ENCODE measurements at places on chromosomes 5 and 9.

DNA sequence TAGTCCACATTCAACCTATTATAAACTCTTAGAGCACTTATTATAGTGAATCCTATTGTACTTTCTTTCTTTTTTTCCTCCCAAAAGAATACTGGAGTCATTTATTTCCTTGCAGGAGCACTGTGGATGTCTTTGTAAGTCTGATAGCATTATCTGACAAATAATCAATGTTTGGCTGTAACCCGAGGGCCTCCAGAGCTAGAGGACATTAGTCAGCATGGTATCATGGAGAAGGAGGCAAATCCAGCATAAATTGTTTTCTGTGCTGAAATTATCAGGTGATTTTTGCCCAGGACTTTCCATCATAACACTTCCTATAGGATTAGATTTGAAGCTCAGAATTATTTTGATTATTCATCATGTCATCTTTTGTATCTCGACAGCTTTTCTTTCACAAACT is 551.0 kb downstream of the ZNF608 start:
- DNase-seq, result no peak

DNA sequence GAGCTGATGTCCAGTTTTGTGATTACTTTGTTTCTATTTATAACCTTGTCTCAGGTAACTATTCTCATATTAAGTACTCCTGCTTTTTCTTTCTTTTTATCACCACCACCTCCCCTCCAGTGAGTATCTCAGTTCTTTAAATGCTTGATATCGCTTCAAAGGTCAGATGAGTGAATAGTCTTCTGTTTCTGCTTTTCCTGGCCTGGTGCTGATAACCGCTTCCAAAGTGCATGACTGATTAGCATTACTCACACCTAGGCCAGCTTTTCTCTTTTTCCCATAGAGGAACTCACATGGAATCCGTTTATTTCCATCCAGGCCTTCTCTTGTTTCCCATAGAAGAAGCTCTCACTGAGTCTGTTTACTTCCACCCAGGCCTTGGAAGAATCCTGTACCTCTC is 3.2 kb downstream of the SLC36A1 start:
- no peak for DNase-seq

- DNase-seq, result no peak
These were observed 54.9 kb downstream of the USP20 start for GRCh38 chr9:129889941-129890717.

GRCh38 chr5:154038261-154038706 is 426 bp downstream of the FAM114A2 start:
- no peak for DNase-seq

DNA sequence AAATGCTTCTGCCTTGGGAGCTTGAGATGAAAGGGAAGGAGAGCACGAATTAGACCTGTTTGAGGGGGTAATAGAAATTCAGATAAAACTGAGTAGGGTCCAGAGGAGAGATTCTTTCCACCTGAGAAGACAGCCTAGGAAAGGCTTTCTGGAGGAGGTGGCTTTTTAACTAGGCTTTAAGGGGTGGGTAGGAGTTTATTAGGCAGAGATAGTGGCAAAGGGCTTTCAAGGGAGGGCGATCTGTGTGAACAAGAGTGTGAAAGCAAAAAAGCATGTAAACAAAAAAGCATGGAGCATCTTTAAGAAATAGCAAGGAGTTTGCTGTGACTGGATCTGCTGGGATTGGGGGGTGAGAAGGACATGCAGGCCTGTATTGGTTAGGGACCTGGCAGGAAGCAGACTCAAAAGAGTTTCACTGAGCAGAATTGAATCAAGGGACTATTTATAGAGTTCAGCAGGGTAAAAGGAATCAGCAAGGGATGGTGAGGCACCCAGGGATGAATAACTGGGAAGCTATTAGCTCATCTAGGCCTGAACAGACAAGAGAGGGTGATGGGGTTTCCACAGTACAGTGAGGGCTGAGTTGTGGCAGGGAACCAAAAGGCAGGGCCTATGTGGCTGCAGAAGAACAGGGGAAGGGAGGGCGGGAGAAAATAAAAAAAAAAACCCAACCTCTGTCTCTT is 18.8 kb downstream of the SLC1A1 start:
- peak; percentile 89 for DNase-seq

- no peak for DNase-seq
These were observed 8.2 kb upstream of the MARCHF3 start for GRCh38 chr5:127038550-127038949.

- no peak for DNase-seq
These were observed 167.0 kb upstream of the GPR151 start for GRCh38 chr5:146682899-146683532.

DNA sequence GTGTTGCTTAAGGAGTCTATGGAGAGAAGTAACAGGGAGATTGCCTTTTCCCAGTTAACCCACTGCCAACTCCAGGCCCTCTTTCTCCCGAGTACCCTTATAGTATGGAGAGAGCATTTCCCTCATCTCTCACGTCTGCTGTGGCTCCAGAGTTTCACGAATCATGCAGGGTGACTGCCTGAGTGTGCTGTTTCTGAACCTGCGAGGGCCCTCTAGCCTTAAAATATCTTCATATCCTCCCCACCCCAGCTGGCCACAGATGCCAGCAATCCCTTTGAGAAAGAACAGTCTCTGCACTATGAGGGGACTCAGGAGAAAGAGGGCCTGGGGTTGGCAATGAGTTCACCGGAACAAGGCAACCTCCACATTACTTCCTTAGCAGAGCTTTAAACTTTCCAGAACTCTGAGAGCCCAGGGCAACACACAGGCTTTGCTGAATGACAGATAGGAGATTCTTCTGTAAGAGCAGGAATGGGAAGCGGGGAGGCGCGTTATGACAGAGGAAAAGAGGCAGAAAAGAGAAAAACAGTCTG is 81.6 kb upstream of the ANKH start:
- no peak for DNase-seq

DNA sequence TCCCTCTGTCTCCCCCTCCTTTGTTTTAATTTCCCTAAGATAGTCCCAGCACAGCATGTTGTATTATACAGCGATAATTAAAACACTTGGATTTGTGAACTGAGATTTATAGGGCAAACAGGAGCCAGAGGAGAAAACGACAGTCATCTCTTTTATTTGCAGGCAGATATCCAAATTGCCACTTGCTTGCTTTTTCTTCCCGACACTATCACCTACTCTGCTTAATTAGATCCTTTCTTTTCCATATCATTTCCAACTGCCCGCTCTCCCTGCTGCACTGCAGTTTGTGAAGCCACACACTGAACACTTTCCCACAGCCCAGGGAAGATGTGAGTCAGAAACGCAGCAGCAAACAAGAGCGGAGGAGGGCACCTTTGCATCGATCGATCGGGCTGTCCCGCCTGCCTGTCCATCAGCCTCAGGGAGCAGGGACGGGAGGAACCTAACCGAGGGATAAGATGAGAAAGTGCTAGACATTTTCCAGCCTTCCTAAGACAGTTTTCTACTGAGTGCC is 35.8 kb upstream of the SPRY4 start:
- peak; percentile 16 for DNase-seq

- no peak for DNase-seq
These were observed 29.3 kb downstream of the COL5A1 start for GRCh38 chr9:134670851-134671281.

GRCh38 chr5:179595916-179596315 is 27.6 kb downstream of the HNRNPH1 start:
- DNase-seq, result no peak

- DNase-seq, result peak; percentile 82
These were observed 144.5 kb upstream of the TNC start for GRCh38 chr9:115262477-115262876.

DNA sequence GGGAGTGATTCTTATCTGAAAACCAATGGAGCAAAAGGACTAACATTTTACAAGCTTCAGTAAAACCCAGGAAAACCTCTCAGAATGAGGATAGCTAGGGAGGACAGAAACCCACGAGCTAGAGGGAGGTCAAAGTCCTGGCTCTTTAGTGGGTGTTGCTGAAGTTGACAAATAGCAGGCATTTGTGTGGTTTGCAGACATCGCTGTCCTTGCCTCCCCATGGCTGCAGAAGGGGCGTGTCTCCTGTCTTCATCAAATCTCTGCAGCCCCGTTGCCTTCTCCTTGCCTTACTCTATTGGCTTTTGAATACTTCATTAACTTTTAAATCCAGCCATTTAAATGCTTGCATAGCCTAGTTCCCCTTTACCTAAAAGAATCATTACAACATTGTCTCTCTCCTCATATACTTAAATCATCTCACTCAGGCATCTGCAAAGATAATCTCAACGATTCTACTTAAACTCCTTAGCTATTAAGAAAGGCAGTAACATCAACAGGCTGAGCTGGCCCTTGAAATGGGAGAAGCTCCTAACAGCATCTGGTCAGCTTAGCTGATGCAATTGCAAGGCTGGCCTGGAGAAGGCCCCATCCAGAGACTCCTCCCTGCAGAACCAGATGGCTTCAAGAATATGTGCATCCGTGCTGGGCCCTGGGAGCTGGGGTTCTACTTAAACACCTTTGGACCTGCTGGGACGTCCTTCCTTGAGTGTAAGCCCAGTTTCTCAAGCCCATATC is 152.8 kb upstream of the TAS2R1 start:
- peak; percentile 40 for DNase-seq

Measured in GM04503 (cell line).